GM10248 (cell line): ENCODE measurements at places on chromosomes 1 and 21.

GRCh38 chr1:56036479-56036878 lies 542.9 kb downstream of the PLPP3 start:
- no peak for DNase-seq

GRCh38 chr1:30781906-30782305 lies 24.3 kb upstream of the LAPTM5 start:
- no peak for DNase-seq

- no peak for DNase-seq
Measured at GRCh38 chr1:43831851-43832250, 101.8 kb upstream of the ARTN start.

GRCh38 chr1:101833312-101833711 lies 163.4 kb downstream of the OLFM3 start:
- no peak for DNase-seq

GRCh38 chr1:31795801-31796621 lies 19.8 kb downstream of the SPOCD1 start:
- no peak for DNase-seq

- no peak for DNase-seq
Measured at GRCh38 chr1:71015745-71016144, 31.9 kb downstream of the PTGER3 start.

GRCh38 chr1:182291584-182292192 lies 99.9 kb downstream of the GLUL start:
- no peak for DNase-seq

DNA sequence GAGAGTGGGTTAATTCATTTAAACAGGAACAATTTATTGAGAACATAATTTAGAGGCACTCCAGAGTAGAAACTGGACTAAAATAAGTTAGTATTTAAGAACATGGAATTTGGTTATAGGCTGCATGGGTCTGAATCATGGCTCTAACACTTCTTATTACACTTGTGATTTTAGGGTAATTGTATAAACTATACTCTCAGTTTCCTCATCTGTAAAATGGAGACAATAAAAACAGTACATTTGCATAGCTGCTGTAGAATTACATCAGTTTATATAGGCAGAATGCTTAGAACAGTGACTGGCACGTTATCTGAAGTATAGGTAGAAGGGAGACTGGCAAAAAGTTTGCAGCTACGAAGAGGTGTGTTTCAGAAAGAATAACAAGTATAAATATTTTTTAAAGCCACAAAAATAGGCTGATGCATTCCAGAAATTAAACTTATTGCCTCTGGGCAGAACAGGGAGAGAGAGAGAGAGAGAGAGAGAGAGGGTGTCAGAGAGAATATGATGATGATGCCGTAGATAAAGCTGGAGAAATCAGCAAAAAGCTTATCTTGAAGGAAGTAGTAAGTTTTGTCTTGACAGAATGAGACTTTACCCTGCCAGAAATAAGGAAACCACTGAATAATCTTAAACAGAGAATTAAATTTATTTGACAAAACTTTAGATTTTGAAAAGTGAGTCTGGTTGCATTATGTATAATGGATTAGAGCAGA lies 8.1 kb upstream of the OR6K3 start:
- no peak for DNase-seq

DNA sequence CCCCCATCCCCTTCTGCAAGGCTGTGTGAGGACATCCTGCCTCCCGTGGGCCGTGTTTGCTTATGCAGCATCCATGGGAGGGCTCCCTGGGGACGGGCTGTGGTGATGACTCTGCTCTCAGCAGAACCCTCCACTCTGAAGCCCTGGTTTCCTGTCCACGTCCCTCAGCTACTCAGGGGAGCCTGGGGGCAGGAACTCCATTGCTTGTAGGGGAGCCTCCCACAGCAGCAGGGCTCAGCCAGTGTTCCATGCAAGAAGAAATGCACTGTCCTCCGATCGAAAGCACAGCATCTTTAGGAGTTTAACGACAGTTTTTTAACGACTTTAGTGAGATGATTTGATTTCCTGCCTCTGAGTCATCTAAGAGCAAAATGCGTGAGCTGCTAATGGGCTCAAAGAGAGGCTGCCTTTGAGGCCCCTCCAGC lies 8.3 kb upstream of the KCNAB2 start:
- DNase-seq = peak; percentile 59

- DNase-seq = no peak
Measured at GRCh38 chr1:33687000-33687399, 176.9 kb upstream of the HMGB4 start.

DNA sequence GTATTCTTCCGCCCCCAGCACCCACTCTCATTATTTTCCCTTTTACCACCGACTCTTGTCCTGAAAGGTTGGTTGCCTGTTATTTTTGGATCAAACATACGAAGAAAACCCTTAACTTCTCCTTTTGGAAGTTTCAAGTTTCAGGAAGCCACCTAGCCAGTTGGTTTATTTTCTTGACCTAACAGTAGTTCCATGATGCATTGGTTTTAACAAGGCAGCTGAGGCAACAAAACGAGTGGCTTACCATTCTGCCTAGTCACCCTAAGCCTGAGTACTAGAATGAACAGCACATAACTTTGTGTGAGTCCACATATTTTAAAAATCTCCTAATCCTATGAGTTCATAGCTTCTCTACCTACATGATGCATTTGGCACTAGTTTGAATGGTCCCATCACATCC lies 28.9 kb downstream of the OLFM3 start:
- no peak for DNase-seq

- DNase-seq = no peak
Measured at GRCh38 chr1:24364605-24364974, 45.4 kb downstream of the GRHL3 start.

DNA sequence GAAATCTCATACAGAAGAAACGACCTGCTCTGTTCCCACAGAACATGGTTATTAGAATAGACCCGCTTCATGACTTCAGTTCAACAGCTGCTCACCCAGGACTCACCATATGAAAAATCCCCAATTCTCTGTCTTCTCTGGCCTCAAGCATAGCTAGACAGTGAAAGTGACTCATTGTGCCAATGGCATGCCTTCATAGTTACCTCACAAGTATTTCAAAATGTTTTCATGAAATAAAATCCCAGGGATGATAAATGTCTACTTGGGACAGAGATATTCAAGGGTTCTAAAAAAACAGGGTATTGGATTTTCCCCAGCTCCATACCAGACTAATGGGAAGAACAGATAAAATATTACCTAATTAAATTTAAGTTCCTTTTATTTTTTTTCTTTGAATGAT lies 82.3 kb downstream of the NOTCH2 start:
- no peak for DNase-seq

DNA sequence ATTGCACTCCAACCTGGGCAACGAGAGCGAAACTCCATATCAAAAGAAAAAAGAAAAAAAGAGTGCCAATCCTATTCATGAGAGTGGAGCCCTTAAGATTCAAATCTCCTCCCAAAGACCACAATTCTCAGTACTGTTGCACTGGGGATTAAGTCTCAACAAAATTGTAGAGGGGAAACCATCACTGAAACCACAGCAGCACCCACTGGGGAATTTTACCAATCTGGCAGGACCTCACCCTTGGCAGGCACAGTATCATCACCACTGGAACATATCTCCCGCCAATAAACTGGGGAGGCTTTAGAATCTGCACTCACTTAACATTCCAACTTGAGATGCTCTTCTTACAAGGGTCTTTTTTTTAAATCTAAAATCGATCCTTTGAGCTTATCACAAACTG lies 41.0 kb downstream of the LRRC40 start:
- no peak for DNase-seq

DNA sequence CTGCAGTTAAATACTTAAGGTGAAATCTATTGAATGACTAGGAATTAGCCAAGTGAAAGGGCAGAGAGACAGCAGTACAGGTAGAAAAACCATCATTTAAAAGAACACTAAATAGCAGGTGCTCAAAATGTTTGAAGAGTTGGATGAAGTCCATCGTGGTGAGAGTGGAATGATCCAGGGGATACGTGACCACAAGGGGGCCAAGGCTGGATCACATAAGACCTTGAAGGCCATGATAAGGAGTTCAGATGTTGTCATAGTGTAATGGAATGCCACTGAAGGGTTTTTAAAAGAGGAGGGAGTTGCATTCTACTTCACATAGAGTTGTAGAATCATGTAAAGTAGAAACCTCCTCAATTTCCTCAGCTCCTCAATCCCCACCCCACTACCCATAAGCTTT lies 34.8 kb upstream of the HOOK1 start:
- DNase-seq = no peak

- DNase-seq = no peak
Measured at GRCh38 chr1:163772246-163772645, 450.5 kb downstream of the NUF2 start.

- DNase-seq = peak; percentile 66
Measured at GRCh38 chr1:100038660-100039287, 69.0 kb downstream of the SLC35A3 start.

GRCh38 chr1:113390871-113391648 lies 745 bp downstream of the MAGI3 start:
- peak; percentile 28 for DNase-seq

GRCh38 chr1:228084325-228084724 lies 1.8 kb downstream of the ARF1 start:
- DNase-seq = no peak

DNA sequence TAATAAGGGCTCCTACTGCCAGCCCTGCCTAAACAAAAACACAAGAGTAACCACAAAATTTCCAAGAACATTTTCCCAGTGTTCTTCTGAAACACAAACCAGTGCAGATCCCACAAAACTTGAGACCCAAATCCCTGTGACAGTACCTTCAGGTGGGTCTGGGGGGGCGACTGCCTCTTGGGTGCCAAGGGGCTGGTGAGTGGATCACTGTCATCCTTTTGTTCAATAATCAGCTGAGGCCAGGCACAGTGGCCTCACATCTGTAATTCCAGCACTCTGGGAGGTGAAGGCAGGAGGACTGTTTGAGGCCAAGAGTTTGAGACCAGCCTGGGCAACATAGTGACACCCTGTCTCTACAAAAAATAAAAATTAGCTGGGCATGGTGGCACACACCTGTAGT lies 87.6 kb downstream of the GLIS1 start:
- DNase-seq = no peak

GRCh38 chr1:19356266-19356665 lies 44.1 kb downstream of the SLC66A1 start:
- no peak for DNase-seq

GRCh38 chr1:226687426-226687825 lies 51.7 kb downstream of the ITPKB start:
- DNase-seq = no peak

- peak; percentile 70 for DNase-seq
Measured at GRCh38 chr1:181128592-181129497, 40.3 kb downstream of the IER5 start.

- no peak for DNase-seq
Measured at GRCh38 chr21:38533887-38534286, 35.6 kb upstream of the ERG start.

DNA sequence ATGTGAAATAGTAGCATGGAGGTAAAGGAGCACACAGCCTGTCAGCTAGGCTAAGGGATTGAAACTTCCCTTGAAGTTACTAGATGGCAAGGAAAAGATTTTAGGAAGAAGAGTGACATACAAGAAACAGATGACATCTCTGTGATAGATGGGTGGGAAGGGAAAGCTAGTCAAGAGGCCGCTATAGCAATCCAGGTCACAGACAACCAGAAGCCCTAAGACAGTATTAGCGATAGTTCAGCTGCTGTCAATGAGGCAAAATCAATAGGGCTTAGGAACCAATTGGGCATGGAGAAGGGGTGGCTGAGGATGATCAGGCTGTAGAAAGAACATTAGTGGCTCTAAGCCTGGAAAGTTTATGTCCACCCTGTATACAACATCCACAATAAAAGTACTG lies 111.1 kb downstream of the GLUL start:
- no peak for DNase-seq

DNA sequence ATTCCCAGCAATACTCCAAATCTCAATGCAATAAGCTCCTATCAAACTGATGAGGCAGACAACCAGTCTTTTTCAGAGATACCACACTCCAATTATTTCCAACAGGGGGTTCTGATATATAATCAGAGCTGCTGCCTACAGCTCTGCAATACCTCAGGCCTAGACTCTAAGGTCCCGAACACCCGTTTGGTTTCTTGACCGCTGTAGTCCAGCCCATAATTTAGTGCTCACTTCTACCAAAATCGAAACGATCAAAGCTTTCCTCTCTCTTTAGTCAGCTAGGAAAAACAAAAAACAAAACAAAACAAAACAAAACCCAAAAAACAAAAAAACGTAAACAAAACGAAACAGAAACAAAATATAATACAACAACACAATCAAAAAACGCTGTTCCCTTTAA lies 453.0 kb downstream of the NEGR1 start:
- no peak for DNase-seq

GRCh38 chr21:14401217-14401616 lies 18.3 kb upstream of the HSPA13 start:
- no peak for DNase-seq

GRCh38 chr1:201311356-201312011 lies 28.2 kb downstream of the PKP1 start:
- DNase-seq = no peak

GRCh38 chr1:219573960-219574359 lies 38.9 kb downstream of the ZC3H11B start:
- no peak for DNase-seq

GRCh38 chr21:40169971-40170370 lies 302.7 kb downstream of the PCP4 start:
- no peak for DNase-seq

DNA sequence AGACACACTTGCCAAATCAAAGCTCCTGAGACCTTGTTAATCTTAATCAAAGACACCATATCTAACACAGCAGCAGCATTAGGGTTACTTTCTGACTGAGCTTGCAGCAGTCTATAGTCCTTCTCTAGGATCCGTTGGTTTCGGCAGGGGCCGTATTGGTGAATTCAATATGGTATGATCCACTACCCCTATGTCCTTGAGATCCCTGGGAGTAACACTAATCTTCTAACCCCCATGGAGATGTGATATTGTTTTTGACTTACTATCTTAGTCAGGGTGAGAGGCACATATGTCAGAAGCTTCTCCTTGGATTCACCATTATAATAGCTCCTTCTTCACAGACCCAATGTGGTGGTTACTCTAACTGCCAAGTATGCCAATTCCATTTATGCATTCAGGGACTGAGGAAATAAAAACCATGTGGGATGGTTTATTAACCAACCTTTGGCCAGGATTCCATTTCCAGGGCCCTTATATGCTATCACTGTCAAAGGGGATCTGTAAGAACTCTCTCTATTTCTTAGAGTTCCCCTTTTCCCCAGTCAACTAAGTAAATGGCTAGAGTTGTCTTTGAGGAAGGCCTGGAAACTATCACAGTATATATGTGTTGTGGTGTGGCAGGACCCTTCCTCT lies 673.6 kb upstream of the USP24 start:
- no peak for DNase-seq

- peak; percentile 50 for DNase-seq
Measured at GRCh38 chr1:95095833-95096217, 21.3 kb upstream of the TLCD4 start.
